ENCODE measurements at places on chromosomes 2 and 18. TPM values are rescaled to one million over a fixed set of nuclear protein-coding genes. Genes with fewer than 3 reads are reported as not detected.

ITPRIPL1 gene
- total RNA-seq: 0.47 TPM

SOS1 gene
- 20.6 TPM for total RNA-seq

ANKRD30BL gene
- not detected for total RNA-seq

DSC1 gene
- 7.5 TPM for total RNA-seq

DNA sequence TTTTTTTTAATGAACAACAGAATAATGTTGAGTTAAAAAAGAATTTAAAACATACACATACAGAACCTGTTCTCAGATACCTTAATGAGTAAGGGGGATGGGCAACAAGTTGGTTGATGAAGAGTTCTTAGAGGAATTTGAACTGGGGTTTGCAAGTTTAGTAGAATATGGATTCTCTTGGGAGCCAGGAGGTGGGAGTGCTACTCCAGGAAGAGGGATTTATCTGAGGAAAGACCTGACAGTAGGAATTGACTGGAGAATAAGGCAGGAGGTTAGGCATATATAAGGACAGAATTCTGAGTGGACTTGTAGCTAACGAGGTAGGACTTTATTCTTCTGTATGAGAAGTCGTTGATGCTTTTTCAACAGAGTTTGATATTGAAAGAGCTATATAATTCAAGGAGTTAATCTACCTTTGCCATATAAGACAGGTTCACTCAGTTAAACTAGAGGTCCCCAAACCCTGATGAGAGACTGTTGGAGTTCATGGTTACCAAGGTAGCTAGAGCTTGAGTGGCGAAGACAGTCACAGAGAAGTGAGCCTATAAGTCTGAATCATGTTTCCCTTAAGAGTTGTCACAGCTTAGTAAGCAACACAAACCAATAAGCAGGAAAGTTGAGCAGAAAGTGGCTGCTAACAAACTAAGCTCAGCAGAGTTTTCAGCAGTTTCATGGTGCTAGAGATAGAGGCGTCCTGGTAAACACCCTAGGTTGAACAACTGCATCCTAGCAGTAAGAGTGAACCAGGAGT lies 88.2 kb downstream of the NCOA1 start:
- H3K27me3 ChIP-seq: no peaks in the 10 kb centered on the region
- DNase-seq: no peak
- no peak overlapping the region for H3K4me3 ChIP-seq
- H3K36me3 ChIP-seq: no peaks in the 10 kb centered on the region
- no peak overlapping the region for H3K27ac ChIP-seq
- peaks cover 53% of the 10 kb centered on the region for H3K4me1 ChIP-seq

- H3K27me3 ChIP-seq: no peaks in the 10 kb centered on the region
- H3K4me3 ChIP-seq: no peak overlapping the region
- H3K27ac ChIP-seq: no peak overlapping the region
- H3K36me3 ChIP-seq: no peaks in the 10 kb centered on the region
- DNase-seq: no peak
- H3K4me1 ChIP-seq: peaks cover 30% of the 10 kb centered on the region
Measured at GRCh38 chr2:151840216-151841046, 12.2 kb upstream of the ARL5A start.

- H3K27me3 ChIP-seq: peaks cover 40% of the 10 kb centered on the region
- no peak for DNase-seq
- no peak overlapping the region for H3K27ac ChIP-seq
- no peak overlapping the region for H3K4me3 ChIP-seq
Measured at GRCh38 chr2:1814061-1814460, 69.7 kb upstream of the PXDN start.

- no peak overlapping the region for H3K4me3 ChIP-seq
- peaks cover 46% of the 10 kb centered on the region for H3K27me3 ChIP-seq
- H3K36me3 ChIP-seq: no peaks in the 10 kb centered on the region
Measured at GRCh38 chr2:66082581-66082980, 352.3 kb upstream of the MEIS1 start.

GRCh38 chr18:60538891-60539290 lies 166.3 kb upstream of the MC4R start:
- H3K36me3 ChIP-seq: no peaks in the 10 kb centered on the region
- H3K27ac ChIP-seq: no peak overlapping the region
- H3K4me3 ChIP-seq: no peak overlapping the region
- no peaks in the 10 kb centered on the region for H3K27me3 ChIP-seq
- no peak for DNase-seq

DNA sequence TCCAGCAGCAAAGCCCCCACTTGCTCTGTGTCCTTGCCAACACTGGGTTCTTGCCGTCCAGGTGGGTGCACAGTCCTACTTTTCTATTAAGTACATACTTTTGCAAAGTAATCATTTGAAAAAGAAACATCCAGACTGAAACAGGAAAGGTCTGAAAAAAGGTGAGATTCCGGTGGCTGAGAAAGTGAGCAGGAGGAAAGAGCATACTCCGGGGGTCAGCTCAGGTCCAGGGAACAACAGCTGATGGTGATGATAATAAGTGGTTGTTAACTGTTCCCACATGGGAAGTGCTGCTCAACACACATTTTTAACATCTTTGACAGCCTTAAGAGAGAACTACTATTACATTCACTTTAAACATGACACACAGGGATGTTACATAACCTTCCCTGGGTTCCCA lies 86.1 kb upstream of the UXS1 start:
- no peak for DNase-seq
- H3K4me1 ChIP-seq: peaks cover 5% of the 10 kb centered on the region
- H3K27ac ChIP-seq: no peak overlapping the region

GRCh38 chr2:217731805-217732204 lies 271.0 kb downstream of the TNS1 start:
- H3K27me3 ChIP-seq: no peaks in the 10 kb centered on the region
- DNase-seq: no peak
- peaks cover 64% of the 10 kb centered on the region for H3K4me1 ChIP-seq
- H3K27ac ChIP-seq: no peak overlapping the region

Measured in left ventricle myocardium inferior (tissue), 1 donor.